ENCODE measurements at places on chromosomes 12 and 14. TPM values are rescaled to one million over a fixed set of nuclear protein-coding genes. Genes with fewer than 3 reads are reported as not detected.

- no peak for DNase-seq
- H3K4me3 ChIP-seq = no peak overlapping the region
- no peak overlapping the region for H3K27ac ChIP-seq
- H3K27me3 ChIP-seq = peaks cover 39% of the 10 kb centered on the region
These were observed 72.9 kb downstream of the C14orf132 start for GRCh38 chr14:96112032-96112431.

GRCh38 chr12:129556082-129556481, 347.7 kb downstream of the TMEM132D start:
- peaks cover 23% of the 10 kb centered on the region for H3K27me3 ChIP-seq
- no peak overlapping the region for H3K27ac ChIP-seq
- no peak overlapping the region for H3K4me3 ChIP-seq
- H3K4me1 ChIP-seq = no peaks in the 10 kb centered on the region

TEX22 gene
- total RNA-seq = 2.7 TPM

TBX3 gene
- total RNA-seq = not detected

RFX4 gene
- total RNA-seq = not detected
